ENCODE measurements at places on chromosomes 2 and 18.

GRCh38 chr18:31516437-31516836 lies 18.5 kb downstream of the DSG2 start:
- DNase-seq = no peak

DNA sequence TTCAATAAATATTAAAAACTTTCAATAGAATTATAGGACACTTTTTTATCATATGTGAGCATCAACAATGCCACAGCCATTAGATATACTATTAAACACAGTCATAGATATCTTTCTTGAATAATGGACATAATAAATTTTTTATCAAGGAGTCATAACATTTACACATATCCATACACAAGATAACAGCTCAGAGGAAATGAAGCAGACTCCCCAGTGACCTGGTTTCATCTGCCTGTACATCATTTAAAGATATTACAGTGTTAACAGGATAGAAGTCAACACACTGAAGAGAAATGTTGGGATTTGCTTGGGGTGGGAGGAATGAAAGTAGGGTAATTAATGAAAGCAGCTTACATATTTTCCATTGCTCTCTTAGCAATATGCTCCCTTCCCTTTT lies 5.1 kb downstream of the SCG2 start:
- DNase-seq = no peak

DNA sequence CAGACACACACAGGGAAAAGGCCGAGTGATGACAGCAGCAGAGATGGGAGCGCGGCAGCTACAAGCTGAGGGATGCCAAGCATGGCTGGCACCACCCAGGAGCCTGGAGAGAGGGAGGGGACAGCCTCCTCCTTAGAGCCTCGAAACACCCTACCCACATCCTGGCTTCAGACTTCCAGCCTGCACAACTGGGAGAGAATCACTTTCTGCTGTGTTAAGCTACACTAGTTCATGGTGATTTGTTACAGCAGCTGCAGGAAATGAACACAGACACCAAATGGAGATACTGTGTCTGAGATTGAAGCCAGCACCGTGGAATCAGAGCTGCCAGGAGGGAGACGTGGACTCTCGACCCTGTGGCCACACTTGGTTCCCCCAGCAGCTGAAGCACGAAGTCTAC lies 27.5 kb upstream of the FOSL2 start:
- DNase-seq = no peak

DNA sequence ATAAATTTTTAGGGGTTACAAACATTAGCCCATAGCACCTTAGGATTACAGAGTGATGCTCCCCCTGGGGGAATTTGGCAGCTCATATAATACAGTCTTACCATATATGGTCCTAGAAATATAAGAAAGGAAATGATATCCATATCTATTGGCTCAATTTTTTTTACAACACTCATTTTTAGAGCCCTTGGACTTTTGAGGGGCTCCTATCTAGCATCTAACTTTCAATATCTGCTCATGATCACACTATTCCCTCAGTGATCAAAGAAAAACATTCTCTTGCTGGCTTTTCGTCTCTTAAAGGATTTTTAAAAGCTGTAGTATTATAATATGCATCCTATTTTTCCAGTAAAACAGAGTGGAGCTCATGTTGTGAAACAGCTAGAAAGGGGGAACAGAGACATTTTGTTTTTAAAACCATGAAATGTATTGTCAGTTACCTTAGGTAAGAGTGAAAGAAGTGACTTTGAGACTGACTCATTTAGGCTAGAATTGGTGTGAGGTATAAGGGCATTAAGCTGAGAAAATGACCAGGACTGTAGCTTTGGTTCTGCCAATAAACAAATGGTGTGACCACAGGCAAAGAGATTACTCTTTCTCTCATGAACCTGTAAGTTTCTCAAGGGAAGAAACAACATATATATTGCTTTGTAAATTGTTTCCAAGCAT lies 65.8 kb downstream of the ALPK2 start:
- DNase-seq = no peak

GRCh38 chr2:102668171-102668570 lies 48.8 kb downstream of the SLC9A2 start:
- no peak for DNase-seq
